HCT116 (cell line): ENCODE measurements at places on chromosomes 16 and 17. TPM values are rescaled to one million over a fixed set of nuclear protein-coding genes. Genes with fewer than 3 reads are reported as not detected.

NR1D1 gene
- total RNA-seq: 63.7 TPM

TELO2 gene
- total RNA-seq: 74.3 TPM

KCNJ18 gene
- total RNA-seq: not detected

SOST gene
- total RNA-seq: not detected

SUPT4H1 gene
- total RNA-seq: 118 TPM

C17orf50 gene
- not detected for total RNA-seq

NFE2L1 gene
- 135 TPM for total RNA-seq

EVPL gene
- 58.0 TPM for total RNA-seq

FOXO3B gene
- 3.1 TPM for total RNA-seq

FOXN1 gene
- not detected for total RNA-seq
